Heart left ventricle (tissue), 16 donors: ENCODE measurements at places on chromosomes 3 and 15. TPM values are rescaled to one million over a fixed set of nuclear protein-coding genes. Genes with fewer than 3 reads are reported as not detected.

DNA sequence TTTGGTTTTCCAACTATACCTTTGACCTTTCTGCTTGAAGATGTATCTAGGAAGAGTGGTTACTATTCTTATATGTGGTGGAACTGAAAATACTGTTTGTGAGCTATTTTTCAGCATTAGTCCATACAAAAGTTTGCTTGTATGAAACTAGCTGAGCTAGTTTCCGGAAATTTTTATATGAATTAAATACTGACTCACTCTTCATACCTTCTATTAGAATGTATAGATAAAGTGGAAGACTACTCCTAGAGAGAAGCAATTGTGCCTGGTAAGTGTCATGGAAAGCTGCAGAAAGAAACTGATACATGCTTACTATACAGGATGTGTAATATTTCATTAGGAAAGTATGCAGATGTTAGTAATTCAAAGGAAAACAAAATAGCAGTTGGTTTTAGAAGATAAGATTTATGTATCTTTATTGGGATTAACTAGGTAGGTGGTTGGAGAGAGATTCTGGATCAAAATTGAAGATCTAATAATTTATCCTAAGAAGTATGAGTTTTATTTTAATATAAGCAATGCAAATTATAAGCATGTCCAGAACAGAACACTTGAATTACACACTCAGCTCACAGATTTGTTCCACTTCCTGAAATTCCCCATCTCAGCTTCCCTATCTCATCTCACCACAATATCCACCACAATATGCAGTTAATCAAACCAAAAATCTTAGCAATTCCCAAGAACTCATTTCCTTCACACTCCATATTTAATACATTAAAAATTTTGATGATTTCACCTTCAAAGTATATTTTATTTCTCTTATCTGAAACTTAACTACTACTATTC lies 82.8 kb downstream of the BCHE start:
- no peak for DNase-seq

DNA sequence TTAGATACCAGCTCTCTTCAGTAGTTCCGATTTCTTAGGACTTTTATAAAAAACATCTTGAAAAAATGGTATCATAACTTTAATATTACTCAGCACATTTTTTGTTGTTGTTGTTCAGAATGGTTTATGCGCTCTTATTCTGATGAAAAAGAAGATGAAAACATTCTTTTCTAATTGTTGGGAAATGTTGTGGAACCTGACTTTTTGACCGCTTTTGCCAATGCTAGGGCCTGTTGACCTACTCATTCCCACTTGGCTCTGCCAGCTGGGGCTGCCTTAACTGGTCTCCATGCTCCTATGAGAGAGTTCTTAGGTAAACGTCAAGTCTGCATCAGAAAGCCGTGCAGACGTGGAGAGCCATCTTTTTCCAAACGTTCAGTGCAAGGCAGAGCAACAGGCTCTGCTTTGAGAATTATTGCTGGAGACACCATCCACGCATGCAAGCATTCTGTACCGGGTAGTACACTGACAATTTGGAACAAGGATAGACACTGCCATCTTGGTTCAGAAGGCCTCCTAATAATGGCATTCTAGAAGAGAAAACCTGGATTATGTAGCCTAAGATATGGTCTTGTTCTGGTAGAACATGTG lies 176.8 kb downstream of the GHSR start:
- no peak for DNase-seq

DNA sequence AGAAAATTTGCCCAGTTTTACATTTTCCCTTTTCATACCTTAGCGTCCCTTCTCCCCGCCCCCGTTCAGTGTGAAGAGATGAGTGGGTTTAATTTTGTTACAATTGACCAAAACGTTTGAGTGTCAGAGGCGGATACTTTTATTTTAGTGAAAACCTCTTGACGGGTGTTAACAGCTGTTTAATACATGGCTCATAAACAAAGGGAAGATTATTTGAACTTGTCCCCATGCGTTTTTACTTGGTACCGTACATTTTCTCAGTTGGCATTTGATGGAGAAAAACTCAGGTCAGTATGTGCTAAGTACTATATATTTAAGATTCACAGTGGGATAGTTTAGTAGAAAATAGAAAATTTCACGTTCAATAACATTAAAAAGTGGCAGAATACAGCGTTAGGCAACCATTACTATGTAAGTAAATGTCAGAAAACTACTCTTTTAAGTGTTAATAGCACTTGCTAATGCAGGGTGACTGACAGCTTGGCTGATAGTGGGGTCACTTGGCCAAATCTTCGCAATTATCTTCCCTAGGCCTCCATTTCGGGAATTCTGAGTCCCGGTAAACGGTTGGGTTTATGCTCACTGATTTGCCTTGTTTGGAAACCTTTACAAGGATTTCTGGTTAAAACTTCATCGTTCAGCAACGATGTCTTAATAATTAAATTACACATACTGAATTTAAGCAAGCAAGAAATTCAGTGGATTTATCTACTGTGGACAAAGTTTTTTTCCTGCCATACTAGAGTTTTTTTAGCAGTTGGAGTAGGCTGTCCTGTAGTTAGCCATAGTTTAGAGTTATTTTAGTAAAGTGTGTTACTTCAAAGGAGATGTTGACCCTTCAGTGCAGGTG lies 4.8 kb downstream of the CHD2 start:
- DNase-seq: no peak

DNA sequence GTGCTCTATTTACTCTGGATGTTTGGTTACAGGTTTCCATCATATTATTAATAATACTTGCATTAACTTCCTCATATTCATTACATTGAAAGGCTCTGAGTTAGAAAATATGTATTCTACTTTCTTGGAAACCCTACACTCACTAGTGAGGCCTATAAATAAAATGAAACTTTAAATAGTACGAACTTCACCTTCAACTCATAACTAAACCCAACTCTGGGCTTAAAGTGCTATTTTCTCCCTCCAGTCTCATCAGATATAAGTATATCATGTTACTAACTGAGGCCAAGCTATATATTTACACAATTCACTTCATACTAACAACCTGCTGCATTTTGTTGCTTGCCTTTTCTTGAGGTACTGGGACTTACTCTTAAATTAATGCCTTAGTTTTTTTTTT lies 306.7 kb downstream of the TIGIT start:
- DNase-seq: no peak

- DNase-seq: no peak
Observed at GRCh38 chr3:54427501-54427900, 305.1 kb downstream of the CACNA2D3 start.

SLC28A2 gene
- total RNA-seq: not detected

SLC28A1 gene
- total RNA-seq: 0.25 TPM
